ENCODE measurements at places on chromosomes 6 and 20. TPM values are rescaled to one million over a fixed set of nuclear protein-coding genes. Genes with fewer than 3 reads are reported as not detected.

DNA sequence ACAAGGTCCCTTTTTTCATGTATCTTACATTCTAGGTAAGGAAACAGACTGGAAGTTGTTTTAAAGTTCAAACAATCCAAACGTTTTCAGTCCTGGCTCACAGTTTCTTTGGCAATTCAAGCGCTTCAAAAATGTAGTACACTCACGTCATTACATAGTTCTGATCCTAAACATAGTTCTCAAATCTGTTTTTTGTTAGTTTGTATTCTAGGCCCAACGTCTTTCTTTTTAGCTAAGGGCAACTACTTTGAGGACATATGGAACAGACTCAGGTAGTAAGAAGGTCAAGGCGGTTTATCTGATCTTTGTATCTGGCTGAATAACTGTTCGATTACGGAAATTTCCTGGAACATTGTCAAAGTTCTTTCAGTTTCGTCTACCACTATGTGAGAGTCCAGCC lies 36.9 kb upstream of the PLCB4 start:
- no peak for DNase-seq

GRCh38 chr6:168123165-168123911 lies 44.3 kb upstream of the FRMD1 start:
- no peak for DNase-seq

GRCh38 chr20:1177680-1178079 lies 7.1 kb downstream of the TMEM74B start:
- peak; percentile 46 for DNase-seq

GRCh38 chr6:163872335-163872734 lies 457.8 kb downstream of the QKI start:
- DNase-seq: no peak

- no peak for DNase-seq
Observed at GRCh38 chr20:47631078-47631477, 129.4 kb downstream of the NCOA3 start.

- DNase-seq: no peak
Observed at GRCh38 chr6:18551228-18551627, 164.1 kb downstream of the RNF144B start.

Gene SEL1L2
- 2.5 TPM for total RNA-seq

Gene ACTL10
- 0.19 TPM for total RNA-seq

Gene RIPOR2
- total RNA-seq: 1.1 TPM

Gene KATNA1
- 18.9 TPM for total RNA-seq

Gene IL20RA
- total RNA-seq: not detected

DNA sequence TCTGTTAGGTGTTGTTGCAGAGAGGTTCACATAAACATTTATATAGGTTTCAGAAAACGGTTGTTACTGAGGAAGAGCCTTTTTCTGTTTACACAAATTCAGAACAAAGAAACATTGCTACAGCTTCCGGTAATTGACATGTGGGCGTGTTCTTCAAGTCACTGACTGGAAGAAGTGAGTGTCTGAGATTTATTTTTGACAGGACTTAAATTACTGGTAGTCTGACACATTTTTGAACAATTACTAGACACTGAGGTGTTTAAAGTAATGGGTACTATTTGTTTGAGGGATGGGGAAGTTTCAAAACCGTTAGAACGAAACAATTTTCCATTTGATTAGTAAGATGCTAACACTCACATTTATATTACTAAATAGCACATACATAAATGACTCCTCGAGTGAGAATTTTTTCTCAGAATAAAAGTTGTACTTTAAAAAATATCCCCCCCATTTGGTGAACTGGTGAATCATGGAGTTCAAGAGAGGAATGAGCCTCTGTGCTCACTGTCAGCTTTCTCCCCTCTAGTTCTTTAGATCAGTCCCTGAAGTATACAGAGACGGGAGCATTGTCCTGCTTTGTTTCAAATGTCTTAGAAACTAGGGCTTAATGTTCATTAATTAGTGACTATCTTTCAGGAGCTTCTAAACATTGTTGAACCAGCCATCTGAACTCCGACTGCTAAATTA lies 98.7 kb downstream of the TSHZ2 start:
- DNase-seq: peak; percentile 9

- DNase-seq: no peak
Observed at GRCh38 chr6:65671922-65672321, 35.1 kb downstream of the EYS start.

- peak; percentile 9 for DNase-seq
Observed at GRCh38 chr20:53524589-53525312, 68.9 kb downstream of the ZNF217 start.

GRCh38 chr20:21622097-21622857 lies 83.2 kb upstream of the PAX1 start:
- DNase-seq: no peak

Gene CDH26
- not detected for total RNA-seq

DNA sequence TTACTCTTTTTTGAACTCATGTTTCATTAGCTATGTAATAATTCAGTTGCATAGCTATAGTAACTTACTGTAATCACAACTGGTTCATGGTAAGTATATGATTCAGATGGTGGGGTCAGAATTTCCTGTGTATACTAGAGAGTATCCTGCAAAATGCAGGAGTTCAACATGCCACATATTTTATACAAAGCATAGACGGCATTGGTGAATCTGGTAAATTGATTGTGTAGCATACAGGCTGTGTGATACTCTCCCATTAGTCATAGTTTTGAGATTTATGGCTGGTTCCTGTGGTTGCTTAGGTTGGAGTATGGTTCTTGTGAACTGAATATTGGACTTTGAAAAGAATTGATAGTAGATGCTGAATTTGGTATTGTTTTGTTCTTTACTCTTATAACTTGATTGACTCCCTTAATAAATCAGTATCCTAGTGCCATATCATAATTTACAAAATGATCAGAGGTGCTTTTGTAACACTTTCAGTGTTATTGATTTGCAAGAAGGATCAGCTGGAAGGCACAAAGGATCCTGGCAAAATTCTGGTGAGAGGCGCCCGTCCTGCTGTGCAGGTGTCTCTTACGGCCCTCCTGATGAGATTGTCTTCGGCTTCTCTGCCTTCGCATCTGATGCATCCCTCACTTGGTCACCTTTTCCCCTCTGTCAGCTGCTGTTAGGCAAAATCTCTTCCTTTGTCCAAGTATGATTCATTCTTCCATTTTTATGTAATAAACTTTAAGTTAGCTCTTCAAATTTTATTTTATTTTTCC lies 22.6 kb downstream of the SNX9 start:
- no peak for DNase-seq

Gene SRSF12
- total RNA-seq: 23.2 TPM

Gene DDAH2
- total RNA-seq: 94.3 TPM

- no peak for DNase-seq
Observed at GRCh38 chr6:150740453-150740852, 125.0 kb upstream of the MTHFD1L start.

- peak; percentile 75 for DNase-seq
Observed at GRCh38 chr6:170007468-170008293, 256.3 kb downstream of the ERMARD start.

Gene SAMD10
- total RNA-seq: 0.19 TPM

GRCh38 chr6:128667339-128667858 lies 147.0 kb upstream of the PTPRK start:
- DNase-seq: no peak

DNA sequence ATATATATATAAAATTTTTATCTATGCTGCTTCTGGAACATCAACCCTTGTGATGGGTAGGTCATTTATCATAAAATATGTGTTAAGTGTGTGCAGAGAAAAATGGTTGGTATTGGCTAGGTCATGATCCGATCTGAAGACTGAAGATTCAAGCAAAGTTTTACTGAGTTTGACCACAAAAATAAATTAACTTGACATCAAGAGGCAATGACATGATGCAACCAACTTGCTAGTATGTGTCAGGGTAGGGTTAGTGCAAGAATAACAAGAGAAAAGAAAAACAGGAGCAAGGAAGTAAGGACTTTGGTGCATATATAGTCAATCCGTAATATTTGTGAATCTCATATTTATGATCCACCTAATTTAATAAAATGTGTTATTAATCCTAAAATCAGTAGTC lies 1202.0 kb upstream of the ADGRB3 start:
- no peak for DNase-seq

Gene PTK6
- total RNA-seq: not detected

DNA sequence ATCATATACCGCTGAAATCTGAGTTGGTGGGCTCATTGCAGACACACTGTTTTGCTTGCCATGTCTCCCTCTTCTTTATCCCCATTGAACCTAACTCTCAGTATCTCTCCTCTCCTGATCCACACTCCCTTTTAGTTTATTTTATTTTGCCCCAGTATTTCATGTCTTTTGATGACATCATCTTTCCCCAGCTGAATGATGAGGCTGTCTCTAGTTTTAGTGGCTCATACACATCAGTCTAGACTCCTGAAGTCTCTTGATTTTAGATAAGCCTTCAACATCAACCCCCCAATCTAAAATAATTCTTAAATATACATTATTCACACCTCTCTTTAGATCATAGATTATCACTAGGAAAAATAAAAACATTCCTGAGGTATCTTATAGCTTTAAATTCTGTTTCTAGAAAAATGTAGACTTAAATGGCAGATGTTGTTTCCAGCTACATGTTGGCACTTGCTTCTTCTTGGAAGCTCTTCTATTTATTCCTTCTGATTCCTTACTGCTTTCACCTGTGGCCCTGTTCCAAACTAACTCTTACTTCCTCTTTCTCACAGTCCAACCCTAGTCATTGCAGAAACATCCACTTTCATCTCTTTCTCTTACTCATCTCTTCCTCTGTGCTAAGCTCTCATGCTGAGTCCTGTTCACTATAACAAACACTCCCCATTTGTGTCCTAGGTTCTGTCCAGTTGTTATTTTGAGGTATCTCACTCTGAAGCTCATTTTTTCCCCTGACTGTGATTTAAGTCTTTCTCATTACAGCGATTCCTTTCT lies 191.9 kb upstream of the SLC35B3 start:
- DNase-seq: no peak

GRCh38 chr6:89834884-89835792 lies 5.5 kb downstream of the CASP8AP2 start:
- DNase-seq: no peak

Gene TRIM31
- not detected for total RNA-seq

GRCh38 chr6:81933608-81934051 lies 181.1 kb upstream of the TENT5A start:
- no peak for DNase-seq

Gene DACT2
- 5.5 TPM for total RNA-seq

- DNase-seq: no peak
Observed at GRCh38 chr6:13331516-13332348, 3.4 kb upstream of the TBC1D7 start.

DNA sequence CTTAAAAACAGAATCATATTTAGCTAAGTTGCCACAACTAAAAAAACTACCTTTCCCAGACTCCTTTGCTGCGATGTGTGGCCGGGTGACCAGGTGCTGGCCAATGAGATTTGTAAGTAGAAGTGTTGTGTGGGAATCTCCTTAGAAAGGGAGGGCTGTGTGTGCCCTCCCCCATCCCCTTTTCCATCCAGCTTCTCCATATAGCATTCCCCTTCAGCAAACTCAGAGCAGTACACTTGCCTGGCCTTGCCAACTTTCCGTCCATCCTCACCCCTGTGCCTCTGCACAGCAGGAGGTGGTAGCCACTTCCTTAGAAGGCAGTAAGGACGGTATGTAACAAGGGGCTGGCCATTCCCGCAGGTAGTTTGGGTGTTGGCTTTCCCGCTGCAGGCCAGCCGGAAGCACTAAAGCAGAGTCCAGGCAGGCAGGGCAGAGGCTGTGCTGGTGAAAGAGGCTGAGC lies 22.3 kb upstream of the KCNK16 start:
- DNase-seq: no peak

Gene TNFRSF6B
- total RNA-seq: not detected

Gene CST11
- total RNA-seq: not detected

GRCh38 chr6:111642463-111643158 lies 36.9 kb upstream of the TRAF3IP2 start:
- no peak for DNase-seq

Gene TBXT
- total RNA-seq: not detected

Gene MUC21
- not detected for total RNA-seq

Gene NKAIN2
- 0.45 TPM for total RNA-seq

- DNase-seq: no peak
Observed at GRCh38 chr6:163348789-163349680, 65.5 kb upstream of the QKI start.

Gene CST2
- total RNA-seq: not detected

DNA sequence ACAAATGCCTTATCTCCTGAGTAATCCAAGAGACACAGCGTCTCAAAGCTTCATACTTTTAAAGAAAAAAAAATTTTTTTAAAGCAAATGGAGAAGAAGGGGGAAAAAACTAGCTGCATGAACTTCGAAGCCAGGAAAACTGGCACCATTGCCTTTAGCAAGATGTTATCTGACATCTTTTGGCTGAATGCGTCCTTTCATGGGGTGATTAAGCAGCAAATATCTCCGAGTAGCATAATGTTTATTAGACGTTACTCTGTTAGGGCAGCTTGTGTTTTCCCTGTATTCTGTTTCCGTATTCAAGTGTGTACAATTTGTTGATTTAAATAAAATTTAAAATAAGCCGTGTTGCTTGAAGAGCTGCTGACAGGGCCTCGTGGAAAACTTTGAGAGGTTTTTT lies 76.5 kb upstream of the TSHZ2 start:
- DNase-seq: no peak

Gene ANKS1A
- 25.6 TPM for total RNA-seq

- DNase-seq: no peak
Observed at GRCh38 chr6:112841553-112842329, 494.6 kb downstream of the RFPL4B start.

DNA sequence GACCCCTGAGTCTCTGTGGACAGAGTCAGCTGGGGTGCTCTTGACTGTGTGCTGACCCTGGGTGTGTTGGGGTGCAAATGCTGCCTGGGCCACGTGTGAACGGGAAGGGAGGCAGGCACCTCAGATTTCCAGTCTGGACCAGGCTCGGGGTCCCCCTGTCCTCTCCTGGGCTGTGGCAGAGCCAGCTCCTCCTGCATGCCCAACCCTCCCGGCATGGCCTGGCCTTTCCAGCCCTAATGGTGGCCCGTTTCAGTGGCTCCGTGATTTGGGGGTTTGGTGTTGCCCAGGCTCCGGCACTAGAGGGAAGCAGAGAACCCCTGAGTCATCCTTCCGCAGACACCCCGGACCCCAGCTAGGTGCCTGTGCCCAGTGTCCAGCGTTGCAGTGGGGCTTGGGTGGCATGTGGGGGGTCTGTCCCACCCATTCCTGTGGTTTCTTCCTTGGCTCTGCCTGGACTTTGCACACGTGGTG lies 9.1 kb downstream of the RBM38 start:
- no peak for DNase-seq

GRCh38 chr20:1415667-1416468 lies 23.0 kb upstream of the FKBP1A start:
- no peak for DNase-seq

Gene SAMD5
- 0.09 TPM for total RNA-seq

Gene RTEL1
- 6.0 TPM for total RNA-seq

Gene GSTA4
- total RNA-seq: 62.2 TPM

Gene ABHD16A
- total RNA-seq: 21.3 TPM

- DNase-seq: no peak
Observed at GRCh38 chr6:147621263-147621662, 112.8 kb downstream of the SAMD5 start.

DNA sequence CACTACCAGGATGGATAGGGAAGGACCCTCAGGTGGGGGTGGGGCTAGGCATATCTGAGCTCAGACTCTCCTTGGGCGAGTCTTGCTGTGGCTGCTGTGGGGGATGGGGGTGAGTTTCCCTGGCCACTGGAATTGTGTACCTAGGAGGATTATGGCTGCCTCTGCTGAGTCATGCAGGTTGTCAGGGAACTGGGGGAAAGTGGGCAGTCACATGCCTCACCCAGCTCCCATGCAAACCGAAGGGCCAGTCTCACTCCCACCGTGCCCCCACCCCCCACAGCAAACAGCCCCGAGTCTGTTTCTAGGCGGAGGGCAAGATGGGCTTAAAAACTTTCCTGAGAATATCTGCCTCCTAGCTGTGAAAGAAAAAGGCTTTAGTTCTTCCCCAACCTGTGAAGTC lies 210.3 kb upstream of the FERMT1 start:
- no peak for DNase-seq

GRCh38 chr6:142185641-142186040 lies 38.6 kb downstream of the VTA1 start:
- DNase-seq: no peak

All from neural progenitor cell (in vitro differentiated cells).